ENCODE measurements at places on chromosomes 6 and 20. TPM values are rescaled to one million over a fixed set of nuclear protein-coding genes. Genes with fewer than 3 reads are reported as not detected.

DNA sequence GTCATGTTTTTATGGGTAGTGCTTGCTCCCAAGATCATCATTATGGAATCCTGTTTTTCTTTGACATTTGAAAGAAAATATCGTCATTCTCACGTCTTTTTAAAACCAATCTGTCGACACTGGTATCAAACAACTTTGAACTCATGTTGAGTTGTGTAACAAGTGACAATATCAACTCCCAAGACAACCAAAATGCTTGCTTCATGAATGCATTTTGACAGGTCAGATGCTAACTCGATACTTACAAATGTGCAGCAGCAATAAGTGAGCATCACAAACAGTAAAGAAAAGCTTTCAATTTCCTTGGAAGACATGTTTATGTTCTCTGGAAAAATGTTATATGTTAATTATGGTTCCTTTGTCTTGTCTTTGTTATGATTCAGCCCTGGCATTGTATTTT, 125.9 kb downstream of the EPHA7 start:
- no peak for DNase-seq

GRCh38 chr20:408843-409696, 971 bp downstream of the RBCK1 start:
- DNase-seq: no peak

- no peak for DNase-seq
Measured at GRCh38 chr6:66051812-66052211, 344.8 kb upstream of the EYS start.

DNA sequence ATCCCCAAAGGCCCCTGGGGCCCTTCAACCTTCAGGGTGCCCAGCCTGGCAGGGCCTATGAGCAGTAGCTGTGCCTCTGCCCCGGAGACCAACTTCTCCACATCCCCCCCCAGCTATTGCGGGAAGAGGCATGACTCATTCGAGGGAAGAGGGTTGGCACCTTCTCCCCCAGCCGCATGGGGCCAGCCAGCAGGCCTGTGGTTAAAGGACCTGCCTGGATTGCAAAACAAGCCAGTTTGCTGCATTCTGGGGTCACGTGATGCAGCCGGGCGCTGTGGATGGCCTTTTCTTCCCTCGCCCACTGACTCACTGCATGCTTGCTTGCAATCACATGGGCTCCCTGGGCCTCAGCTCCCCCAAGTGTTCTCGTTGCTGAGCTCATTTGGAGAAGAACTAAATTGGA, 182.5 kb downstream of the MAFB start:
- DNase-seq: peak; percentile 88

Gene ENPP1
- total RNA-seq: 16.8 TPM

Gene RPP21
- 53.8 TPM for total RNA-seq

Data from omental fat pad (tissue), 4 donors.